LoVo (cell line): ENCODE measurements at places on chromosomes 13 and 19.

- DNase-seq: no peak
Measured at GRCh38 chr19:4749870-4750590, 26.4 kb upstream of the DPP9 start.

- DNase-seq: no peak
Measured at GRCh38 chr19:18532168-18532890, 10.5 kb upstream of the ELL start.

- DNase-seq: no peak
Measured at GRCh38 chr13:113670541-113670940, 3.5 kb downstream of the GRK1 start.

GRCh38 chr13:106010836-106011235, 524.6 kb downstream of the EFNB2 start:
- DNase-seq: no peak

DNA sequence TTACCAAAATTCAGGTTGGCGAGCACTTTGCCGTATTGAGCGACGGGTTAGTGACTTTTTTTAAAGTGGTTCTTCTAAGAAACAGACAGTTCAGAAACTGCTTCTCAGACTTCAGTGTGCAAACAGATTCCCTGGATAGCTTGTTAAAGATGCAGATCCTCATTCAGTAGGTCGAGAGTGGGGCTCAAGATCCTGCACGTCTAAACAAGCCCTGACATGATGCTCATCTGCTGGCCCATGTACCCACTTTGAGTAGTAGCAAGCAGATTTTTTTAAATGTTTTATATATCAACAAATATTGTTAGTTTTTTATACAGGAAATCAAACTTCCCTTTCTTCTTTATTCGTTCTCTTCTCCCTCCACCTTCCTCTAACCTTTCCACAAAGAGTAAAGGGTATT, 7.3 kb downstream of the METTL21C start:
- DNase-seq: no peak

DNA sequence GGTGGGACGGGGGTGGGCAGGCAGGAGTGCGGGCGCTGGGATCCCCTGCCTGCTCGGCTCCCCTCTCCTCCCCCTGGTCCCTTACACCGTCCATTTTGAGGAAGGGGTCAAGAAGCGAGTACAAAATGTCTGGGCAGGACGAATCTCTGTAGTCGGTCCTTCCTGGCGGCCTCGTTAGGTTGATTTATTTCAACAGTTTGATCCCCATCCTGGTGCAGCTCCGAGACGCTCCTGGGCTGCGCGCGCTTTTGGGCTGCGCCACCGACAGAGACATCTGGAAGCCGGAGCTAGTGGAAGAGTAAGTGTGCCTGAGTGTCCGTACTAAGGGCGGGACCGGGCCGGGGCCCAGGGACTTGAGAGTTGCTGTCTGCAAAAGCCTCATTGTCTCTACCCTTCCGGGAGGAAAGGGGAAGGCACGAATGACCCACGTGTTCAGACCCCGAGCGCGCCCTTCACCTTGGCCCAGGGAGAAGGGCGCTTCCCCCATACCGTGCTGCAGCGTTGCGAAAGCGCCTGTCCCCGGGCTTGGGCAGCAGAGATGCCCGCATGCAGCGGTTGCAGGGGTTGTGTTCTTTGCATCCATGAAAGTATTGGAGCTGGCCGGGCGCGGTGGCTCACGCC, 1.8 kb downstream of the ZNF114 start:
- DNase-seq: no peak

- DNase-seq: no peak
Measured at GRCh38 chr19:42068756-42069571, 1.0 kb downstream of the GRIK5 start.
